Left lung (tissue), 14 donors: ENCODE measurements at places on chromosomes 1 and 21. TPM values are rescaled to one million over a fixed set of nuclear protein-coding genes. Genes with fewer than 3 reads are reported as not detected.

OVAAL gene
- not detected for total RNA-seq

DNA sequence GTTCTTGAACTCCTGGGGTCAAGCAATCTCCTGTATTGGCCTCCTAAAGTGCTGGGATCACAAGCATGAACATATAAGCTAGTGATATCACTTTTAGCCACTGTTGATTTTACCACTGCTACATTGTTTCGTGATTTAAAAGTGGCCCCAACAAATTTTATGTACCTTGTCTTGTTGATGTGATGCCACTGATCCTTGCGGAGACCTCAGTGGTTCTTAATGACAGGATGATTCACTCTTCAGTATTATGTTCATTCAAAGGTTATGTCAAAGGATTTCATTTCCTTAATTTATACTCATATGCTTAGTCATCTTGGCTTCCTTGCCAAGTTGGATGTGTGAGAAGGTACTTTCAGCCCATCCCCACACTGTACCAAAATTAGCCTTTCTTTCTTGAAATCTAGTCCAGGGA, 12.1 kb downstream of the PRKACB start:
- DNase-seq = no peak

DLGAP3 gene
- total RNA-seq = 0.42 TPM

DNA sequence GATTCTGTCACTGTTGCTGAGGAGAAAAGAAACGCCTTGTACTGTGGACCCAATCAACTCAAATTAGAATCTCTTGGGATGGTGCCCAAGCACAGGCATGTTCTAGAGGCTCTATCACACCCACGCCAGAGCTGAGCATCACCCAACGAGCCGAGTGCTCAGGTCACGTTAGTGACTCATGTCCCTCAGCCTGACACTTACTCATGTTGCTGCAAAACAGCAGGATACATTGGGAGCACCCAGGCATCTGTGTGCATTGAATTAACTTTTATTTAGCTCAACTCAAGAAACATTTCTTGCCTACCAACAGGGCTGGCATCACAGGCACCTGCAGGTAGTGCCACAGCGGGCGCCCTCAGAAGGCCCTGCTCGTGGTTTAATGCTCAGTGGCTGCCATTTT, 149.8 kb downstream of the ETS2 start:
- peak; percentile 39 for DNase-seq

DNA sequence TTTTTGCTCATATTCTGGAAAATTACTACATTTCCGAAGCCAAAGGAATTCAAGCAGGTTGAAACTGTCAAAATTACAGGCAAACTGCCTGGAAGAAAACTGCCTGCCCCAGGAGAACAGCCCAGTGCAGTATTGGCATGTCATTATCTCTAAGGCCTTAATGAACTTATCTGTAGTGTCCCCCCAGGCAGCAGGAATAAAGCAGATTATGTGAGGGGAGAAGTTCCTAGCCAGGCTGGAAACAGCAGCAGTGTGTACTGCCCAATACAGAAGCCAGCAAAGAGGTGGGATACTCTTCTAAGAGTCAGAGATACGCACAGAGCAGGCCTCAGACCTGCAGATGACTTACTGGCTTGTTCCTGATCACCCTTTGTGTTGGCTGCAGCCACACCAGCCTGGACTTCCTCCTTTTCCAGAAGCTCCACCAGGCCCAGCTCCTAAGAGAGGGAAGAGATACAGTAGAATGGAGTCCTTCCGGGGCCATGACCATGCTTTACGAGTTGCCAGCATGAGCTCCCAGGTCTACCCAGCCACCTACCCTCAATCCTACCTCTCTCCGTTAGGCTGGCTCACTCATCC, 11.7 kb downstream of the IQGAP3 start:
- DNase-seq = no peak
